ENCODE measurements at places on chromosomes 5 and 9. TPM values are rescaled to one million over a fixed set of nuclear protein-coding genes. Genes with fewer than 3 reads are reported as not detected.

The OR1J2 gene
- not detected for total RNA-seq

The FRMD3 gene
- 24.6 TPM for total RNA-seq

The STK10 gene
- total RNA-seq: 49.2 TPM

The SPACA9 gene
- total RNA-seq: 2.0 TPM

The FGF18 gene
- 0.07 TPM for total RNA-seq

The IGIP gene
- total RNA-seq: 6.3 TPM

The FAM153A gene
- not detected for total RNA-seq

The GDNF gene
- not detected for total RNA-seq

The SNAPC4 gene
- total RNA-seq: 18.4 TPM

The KCNV2 gene
- not detected for total RNA-seq

The CFAP157 gene
- total RNA-seq: under 0.01 TPM

Data from thoracic aorta endothelial cell (primary cell).